Activated T-helper 1 cell treated with anti-CD3 and anti-CD28 coated beads, Interleukin-12 subunit alpha, Interleukin-12 subunit beta, Interleukin-2, Interleukin-4 antibody, amounts not matched to agents 30 ng/mL and 10 ng/mL and 1 ng/mL, durations not matched to agents 14 hours and 24 hours and 36 hours (primary cell): ENCODE measurements at places on chromosomes 13 and 19.

DNA sequence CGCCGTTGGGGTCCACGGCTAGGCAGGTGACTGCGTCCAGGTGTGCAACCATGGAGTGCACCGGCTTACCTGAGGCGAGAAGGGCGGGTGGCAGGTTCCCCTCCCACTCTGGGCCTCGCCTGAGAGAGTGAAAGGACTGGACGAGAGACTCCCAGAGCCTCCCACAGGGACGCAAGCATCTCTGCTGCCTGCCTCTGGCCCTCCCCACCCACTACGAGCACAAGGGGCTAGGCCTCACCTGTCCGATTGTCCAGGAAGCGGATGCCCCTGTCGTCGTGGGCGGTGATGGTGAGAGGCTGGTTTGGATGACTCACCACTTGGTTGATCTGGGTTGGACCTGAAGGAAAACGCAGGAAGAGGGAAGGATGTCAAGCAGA is 5.1 kb upstream of the PRKD2 start:
- peaks cover 31% of the 10 kb centered on the region for H3K36me3 ChIP-seq
- H3K27ac ChIP-seq, result no peak overlapping the region
- DNase-seq, result no peak

DNA sequence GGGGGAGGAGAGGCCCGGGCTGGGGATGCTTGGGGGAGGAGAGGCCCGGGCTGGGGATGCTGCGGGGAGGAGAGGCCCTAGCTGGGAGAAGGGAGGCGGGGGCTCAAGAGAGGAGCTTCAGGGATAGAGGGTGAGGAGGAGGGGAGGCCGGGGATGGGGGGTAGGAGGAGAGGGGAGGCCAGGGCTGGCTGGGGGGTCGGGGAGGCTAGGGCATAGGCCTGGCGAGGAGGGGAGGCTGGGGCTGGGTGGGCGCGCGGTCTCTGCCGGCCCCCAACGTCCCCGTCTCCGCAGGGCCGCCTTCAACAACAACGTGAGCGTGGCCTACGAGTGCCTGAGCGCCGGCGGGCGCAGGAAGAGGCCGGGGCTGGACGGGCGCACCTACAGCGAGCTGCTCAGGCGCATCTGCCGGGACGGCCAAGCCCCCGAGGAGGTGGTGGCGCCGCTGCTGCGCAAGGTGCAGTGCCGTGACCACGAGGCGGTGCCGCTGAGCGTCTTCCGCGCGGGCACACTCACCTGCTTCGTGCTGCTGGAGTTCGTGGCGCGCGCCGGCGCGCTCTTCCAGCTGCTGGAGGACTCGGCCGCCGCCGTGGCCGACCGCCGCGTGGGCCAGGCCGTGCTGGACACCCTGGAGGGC is 11.4 kb downstream of the TPGS1 start:
- peaks cover 11% of the 10 kb centered on the region for H3K4me1 ChIP-seq
- H3K27me3 ChIP-seq, result no peaks in the 10 kb centered on the region
- H3K36me3 ChIP-seq, result peaks cover 8% of the 10 kb centered on the region
- H3K27ac ChIP-seq, result no peak overlapping the region
- no peak for DNase-seq

DNA sequence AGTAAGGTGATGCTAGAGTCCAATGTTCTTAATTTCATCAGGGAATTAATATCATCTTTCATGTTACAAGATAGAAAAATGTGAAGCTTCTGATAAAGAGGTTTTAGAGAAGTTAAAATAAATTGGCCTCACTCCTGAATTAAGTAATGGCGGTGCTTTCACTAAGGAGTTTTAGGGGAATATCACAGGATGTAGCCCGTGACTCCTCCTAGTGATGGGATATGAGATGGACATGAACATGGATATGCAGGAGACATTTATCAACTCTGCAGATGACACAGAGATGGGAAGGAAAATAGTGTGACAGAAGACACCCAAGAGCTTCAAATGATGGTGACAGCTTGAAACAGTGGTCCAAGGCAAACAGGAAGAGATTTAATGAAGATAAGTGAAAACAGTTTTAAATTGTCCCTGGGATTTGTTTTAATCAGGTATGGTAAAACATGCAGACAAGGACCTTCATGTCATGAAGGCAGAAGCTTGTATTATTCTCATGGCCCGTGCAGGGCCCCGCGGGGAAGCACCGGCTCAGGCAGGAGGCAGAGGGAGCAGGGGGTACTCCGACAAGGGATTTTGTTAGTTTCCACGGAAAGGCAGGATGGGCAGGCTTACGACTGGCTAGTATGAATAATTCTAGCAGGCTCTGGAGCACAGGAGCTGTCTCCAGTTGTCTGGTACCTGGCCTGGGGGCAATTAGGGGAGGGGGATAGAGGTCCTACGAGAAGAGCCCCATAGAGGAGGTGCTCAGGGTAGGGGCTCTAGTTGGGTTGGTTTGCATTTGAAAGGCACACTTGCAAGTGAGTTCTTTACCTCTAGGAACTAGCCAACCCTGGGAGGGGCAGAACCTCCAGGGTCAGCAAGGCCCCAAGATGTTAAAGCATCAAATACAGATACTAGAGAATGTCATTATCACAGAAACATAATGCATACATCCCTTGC is 38.7 kb upstream of the FARP1 start:
- no peak overlapping the region for H3K27ac ChIP-seq
- no peaks in the 10 kb centered on the region for H3K27me3 ChIP-seq

DNA sequence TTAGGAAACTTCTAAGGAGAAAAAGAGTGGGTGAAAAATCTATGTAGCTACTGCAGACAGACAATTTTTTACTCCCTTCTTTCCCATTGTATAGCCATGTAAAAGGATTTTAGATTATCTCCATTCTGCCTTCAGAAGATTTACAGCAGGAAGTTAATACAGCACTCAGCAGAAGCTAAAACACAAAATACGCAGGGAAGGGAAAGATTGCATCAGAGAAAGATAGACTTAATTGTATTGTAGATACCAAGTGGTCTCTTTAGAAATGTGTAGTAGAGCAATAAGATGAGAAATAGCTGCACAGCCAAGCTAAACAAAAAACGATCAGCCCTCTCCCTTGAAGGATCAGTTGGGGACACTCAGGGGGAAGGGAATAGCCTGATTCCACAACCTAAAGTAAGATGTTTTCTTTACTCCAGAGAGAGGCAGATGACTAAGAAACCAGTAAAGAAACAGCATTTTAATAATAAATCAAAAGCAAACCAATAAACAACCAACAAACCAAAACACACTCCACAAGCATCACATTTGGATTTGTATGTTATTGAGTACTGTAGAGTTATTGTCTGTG is 236.7 kb upstream of the SLITRK1 start:
- DNase-seq, result no peak
- H3K4me1 ChIP-seq, result no peaks in the 10 kb centered on the region
- no peaks in the 10 kb centered on the region for H3K36me3 ChIP-seq
- H3K4me3 ChIP-seq, result no peak overlapping the region
- H3K27me3 ChIP-seq, result no peaks in the 10 kb centered on the region
